Posterior vena cava (tissue), 2 donors: ENCODE measurements at places on chromosomes 12 and 14.
A peak's percentile ranks its signal among the peaks of the same experiment; 100 is the strongest.

DNA sequence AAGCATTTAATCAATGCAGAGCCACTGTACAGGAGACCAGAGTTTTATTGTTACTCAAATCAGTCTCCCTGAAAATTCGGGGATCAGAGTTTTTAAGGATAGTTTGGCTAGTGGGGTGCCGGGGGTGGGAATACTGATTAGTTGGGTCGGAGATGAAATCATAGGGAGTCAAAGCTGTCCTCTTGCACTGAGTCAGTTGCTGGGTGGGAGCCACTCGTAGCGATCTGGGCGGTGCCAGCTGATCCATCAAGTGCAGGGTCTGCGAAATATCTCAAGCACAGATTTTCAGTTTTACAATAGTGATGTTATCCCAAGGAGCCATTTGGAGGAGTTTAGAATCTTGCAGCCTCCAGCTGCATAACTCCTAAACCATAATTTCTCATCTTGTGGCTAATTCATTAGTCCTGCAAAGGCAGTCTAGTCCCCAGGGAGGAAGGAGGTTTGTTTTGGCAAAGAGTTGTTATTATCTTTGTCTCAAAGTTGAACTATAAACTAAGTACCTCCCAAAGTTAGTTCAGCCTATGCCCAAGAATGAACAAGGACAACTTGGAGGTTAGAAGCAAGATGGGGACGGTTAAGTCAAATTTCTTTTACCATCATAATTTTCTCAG is 169.4 kb upstream of the PLEKHG7 start:
- DNase-seq, result no peak

GRCh38 chr14:84375235-84375634 is 1154.7 kb upstream of the FLRT2 start:
- no peak for DNase-seq

- no peak for DNase-seq
Observed at GRCh38 chr12:58860788-58861240, 59.5 kb downstream of the LRIG3 start.

DNA sequence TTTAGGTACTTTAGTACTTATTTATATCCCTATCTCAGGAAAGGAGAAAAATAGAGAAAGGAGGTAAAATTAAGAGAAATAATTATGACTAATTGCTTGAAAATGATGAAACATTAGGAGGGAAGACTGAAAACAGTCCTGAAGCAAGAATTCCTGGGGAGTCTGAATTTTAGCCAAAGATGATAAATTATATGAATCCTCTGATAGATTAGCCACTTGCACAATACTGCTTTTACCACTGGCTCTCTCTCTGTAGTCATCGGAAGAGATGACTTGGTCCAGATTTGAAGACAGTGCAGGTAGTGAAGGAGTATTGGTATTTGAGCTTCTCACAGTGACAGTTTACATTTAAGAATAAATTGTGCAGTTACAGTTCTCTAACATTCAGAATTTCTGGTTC is 83.8 kb upstream of the CLEC14A start:
- no peak for DNase-seq

- DNase-seq, result no peak
Observed at GRCh38 chr14:35571598-35571997, 37.6 kb downstream of the INSM2 start.

- no peak for DNase-seq
Observed at GRCh38 chr14:42683707-42684106, 1077.0 kb downstream of the LRFN5 start.

GRCh38 chr12:56425193-56425592 is 24.0 kb downstream of the TIMELESS start:
- DNase-seq, result no peak

GRCh38 chr14:32039401-32040030 is 37.6 kb upstream of the ARHGAP5 start:
- DNase-seq, result no peak

- DNase-seq, result peak; percentile 64
Observed at GRCh38 chr12:28191051-28192048, 1.1 kb downstream of the CCDC91 start.

DNA sequence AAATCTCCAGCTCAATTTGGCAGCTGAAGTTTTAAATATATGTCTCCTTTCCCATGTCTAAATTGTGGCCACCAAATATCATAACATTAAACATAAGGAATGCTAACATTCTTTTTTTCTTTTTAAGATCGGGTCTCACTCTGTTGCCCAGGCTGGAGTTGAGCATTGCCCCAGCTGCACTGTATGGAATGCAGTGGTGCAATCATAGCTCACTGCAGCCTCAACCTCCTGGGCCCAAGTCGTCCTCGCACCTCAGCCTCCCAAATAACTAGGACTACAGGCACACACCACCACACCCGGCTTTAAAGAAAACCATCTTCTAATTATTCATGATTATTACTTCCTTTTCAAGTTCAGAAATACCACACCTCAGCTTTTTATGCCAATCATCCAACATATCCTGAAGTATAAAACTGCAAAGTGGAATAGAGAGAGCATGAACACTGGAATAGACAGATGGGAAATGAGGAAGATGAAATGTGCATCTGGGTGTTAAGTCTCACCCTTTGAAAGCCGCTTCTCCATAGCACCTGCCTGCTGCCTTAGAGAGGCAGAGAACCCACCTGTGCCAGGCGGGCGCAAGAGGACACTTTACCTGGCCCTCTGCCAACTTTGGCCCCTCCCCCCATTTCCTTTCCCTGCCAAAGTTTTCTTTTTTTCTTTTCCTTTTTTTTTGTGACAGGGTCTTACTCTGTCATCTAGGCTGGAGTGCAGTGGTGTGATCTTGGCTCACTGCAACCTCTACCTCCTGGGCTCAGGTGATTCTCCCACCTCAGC is 2.8 kb upstream of the EML1 start:
- DNase-seq, result no peak

- DNase-seq, result no peak
Observed at GRCh38 chr12:6030081-6030480, 85.0 kb upstream of the ANO2 start.

GRCh38 chr14:32588448-32589320 is 259.6 kb downstream of the AKAP6 start:
- no peak for DNase-seq

DNA sequence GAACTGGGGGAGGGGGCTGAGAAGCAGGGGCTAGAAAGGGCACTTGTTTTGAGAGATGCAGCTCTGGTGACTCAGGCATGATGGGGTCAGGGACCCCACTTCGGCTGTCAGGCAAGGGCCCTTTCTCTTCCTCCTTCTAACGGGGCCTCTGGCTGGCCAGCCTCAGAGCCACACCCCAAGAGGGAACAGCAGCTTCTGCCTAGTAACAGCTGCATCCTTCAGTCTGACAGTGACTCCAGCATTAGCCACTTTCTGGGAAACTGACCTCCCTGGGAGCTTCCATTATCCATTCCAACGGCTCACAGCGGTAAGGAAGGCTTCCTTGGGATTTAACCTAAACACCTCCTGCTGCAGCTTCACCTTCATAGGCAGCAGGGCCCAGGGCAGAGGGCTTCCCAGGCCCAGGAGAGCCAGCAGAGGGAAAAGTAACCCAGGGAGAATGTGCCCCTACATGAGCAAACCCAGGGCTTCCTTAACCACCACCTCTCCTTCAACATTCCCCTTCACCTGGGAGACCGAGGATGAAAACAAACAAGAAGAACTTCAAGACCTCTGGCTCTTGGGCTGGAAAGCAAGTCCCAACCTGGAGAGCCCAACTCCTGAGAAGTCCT is 2.7 kb downstream of the NCKAP5L start:
- DNase-seq, result peak; percentile 89

DNA sequence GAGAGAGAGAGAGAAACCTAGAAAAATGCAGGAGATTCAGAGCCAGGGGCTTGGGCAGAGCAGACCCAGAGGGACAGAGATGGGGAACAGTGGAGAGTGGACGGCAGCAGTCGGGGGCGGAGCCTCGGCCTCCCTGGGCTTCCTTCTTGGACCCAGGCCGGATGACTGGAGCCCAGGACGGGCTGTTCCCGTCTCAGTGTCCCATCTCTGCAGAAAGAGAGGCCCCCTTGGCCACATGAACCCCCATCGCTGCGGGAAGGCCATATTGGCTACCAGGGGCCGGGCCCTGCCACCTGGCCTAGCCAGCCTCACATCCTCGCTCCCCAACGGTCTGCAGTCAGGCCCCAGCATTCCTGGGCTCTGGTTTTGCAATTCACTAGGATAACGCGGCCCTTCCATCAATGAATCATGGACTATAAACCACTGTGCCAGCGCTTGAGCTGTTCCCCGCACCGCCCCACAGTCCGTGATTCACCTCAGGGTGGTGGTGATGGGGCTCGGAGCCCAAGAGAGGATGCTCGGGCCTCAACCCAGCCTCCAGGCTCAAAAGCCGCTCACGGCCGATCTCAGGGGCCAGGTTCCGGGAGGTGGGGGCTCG is 116.5 kb downstream of the RFLNA start:
- DNase-seq, result peak; percentile 94

DNA sequence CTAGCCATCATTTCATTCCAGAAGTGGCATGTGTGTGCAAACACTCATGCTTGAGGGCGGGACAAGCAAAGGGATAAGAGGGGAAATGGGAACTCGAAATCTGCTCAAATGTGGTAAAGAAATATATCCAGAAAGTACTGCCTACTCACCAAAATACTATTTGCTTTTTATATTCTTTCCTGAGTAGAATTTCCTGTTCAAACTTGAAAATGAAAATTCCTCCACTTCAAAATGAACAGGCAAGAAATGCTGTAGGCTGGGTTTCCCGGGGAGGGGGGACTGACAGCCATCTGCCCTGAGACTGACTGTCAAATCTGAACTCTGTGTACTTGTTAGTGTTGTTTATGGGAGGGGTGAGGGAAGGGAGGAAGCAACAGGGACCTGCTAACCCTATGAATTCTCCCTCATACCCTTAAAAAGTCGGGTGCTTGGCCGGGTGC is 34.6 kb downstream of the NTF3 start:
- DNase-seq, result no peak

DNA sequence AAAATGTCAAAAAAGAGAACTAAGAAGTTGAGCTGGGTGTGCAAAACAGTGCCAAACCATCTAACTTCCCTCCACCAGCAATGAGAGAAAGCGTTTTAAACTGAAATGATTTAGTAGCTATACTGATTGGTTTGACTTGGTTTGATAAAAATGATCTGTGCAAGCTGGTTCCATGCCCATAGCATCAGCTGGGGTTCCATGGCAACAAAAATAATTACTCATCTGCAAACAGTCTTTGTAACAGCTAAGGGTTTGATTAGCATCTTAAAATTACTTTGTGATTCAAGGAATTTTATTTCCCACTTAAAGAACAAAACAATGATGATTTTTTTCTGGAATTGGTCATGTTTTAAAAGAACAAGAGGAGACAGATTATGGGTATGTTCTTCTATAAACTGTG is 15.0 kb upstream of the BICD1 start:
- DNase-seq, result no peak

GRCh38 chr12:27576667-27577347 is 52.8 kb downstream of the PPFIBP1 start:
- DNase-seq, result no peak

DNA sequence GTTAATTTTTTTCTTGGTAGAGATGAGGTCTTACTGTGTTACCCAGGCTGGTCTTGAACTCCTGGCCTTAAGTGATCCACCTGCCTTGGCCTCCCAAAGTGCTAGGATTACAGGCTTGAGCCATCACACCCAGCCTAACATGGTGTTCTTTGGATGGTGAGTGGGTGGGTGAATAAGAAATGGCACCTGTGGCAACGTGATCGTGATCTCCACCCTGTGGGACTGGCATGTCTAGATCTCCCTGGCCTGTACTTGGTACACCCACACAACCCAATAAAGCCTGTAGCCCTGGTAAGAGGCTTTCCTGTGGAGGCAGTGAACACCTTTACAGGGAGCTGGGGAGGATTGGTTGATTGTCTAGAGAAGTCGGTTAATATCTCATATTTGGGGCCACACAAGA is 25.2 kb downstream of the SYNE2 start:
- DNase-seq, result no peak

GRCh38 chr12:52317468-52318052 is 3.6 kb downstream of the KRT83 start:
- no peak for DNase-seq

GRCh38 chr12:41983394-41983793 is 161.3 kb downstream of the GXYLT1 start:
- DNase-seq, result no peak

DNA sequence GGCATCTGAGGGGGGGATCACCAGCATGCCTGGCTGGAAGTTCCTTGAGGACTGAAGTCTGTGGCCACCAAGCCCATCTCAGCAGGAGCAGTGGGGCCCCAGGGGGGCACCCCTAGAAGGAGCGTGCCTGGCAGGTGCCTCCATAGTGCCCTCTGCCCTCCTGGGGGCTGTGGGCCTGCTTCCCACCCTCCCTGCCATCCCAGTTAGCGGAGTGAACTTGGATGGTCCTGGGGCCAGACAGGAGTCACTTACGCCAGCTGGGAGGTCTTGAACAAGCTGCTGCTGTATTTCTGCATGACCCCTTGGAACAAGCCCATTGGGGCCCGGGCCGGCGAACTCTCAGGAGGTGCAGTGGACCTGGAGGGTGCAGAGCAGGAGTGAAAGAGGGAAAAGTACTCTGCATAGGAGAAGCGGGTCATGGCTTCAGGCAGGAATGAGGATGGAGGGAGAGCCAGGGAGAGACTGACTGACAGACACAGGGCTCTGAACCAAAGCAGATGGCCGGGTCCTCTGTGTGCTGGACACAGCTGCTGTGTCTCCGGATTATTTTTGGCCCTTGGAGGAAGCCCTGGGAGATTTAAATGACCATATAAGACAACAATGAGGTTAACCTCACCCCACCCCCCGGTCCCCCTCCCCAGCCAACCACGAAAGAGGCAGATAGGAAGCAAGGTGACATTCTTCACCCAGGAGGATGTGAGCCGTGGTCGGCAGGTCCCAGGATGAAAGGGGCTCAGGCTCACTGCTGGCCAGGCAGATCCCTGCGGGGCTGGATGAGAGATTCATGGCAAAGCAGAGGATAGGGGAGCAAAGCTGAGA is 19.6 kb downstream of the ASB2 start:
- DNase-seq, result no peak
